ENCODE measurements at places on chromosomes 2 and 18. TPM values are rescaled to one million over a fixed set of nuclear protein-coding genes. Genes with fewer than 3 reads are reported as not detected.
A peak's percentile ranks its signal among the peaks of the same experiment; 100 is the strongest.

GRCh38 chr2:216299588-216299987, 72.7 kb downstream of the MARCHF4 start:
- no peaks in the 10 kb centered on the region for H3K36me3 ChIP-seq
- H3K27me3 ChIP-seq = peaks cover 14% of the 10 kb centered on the region
- no peak overlapping the region for H3K27ac ChIP-seq
- no peak overlapping the region for H3K4me3 ChIP-seq
- no peaks in the 10 kb centered on the region for H3K4me1 ChIP-seq

- H3K27me3 ChIP-seq = no peaks in the 10 kb centered on the region
- no peak overlapping the region for H3K4me3 ChIP-seq
- no peak for DNase-seq
- H3K27ac ChIP-seq = no peak overlapping the region
Observed at GRCh38 chr18:35155398-35156117, 85.3 kb upstream of the ZNF397 start.

CD8B2 gene
- 0.42 TPM for polyA plus RNA-seq

DNA sequence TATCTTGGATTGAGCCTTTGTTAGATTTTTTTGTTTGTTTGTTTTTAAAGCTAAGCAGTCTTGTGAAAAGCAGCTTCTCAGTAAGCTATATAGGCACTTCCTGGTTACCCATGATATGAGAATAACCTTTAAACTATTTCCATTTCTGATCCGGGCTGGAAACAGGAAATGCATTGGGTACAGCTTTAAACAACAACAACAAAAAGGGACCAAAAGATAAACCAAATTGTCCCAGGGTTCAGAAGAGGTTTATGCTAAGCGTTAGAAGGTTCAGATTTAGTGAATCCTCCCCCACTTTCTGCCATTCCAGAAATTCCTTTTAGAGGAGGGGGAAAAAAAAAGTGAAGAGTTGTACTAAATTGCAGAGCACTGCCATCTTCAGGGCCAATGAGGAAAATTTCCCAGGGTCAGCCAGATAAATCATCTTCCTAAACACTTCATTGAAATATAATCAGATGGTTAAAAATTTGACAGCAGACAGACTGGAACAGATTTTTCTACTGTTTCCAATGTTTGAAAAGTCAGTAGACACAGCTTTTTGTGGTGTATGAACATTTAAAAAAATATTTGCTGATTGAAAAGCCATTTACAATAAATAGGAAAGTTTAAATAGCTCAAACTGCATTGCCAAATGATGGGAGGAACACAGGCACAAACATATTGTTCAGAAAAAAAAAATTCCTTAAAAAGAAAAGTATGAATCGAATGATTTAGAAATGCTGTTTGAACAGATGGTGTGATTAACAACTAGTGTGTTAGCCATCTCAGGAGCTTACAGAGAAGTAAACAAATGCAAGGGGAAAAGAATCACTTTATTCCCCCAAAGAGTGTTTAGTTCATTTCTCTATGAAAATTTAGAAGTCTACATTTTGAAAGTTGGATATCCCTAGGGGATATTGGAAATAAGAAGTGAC, 189.9 kb upstream of the TANK start:
- peak overlapping the region; percentile 7 for H3K27ac ChIP-seq
- no peaks in the 10 kb centered on the region for H3K27me3 ChIP-seq
- H3K4me3 ChIP-seq = peak overlapping the region; percentile 21
- no peaks in the 10 kb centered on the region for H3K4me1 ChIP-seq
- H3K36me3 ChIP-seq = no peaks in the 10 kb centered on the region

GRCh38 chr2:180225118-180225517, 218.0 kb upstream of the CWC22 start:
- no peaks in the 10 kb centered on the region for H3K36me3 ChIP-seq
- no peak overlapping the region for H3K4me3 ChIP-seq
- no peak overlapping the region for H3K27ac ChIP-seq

GRCh38 chr2:131031431-131031841, 61.8 kb downstream of the FAM168B start:
- no peak overlapping the region for H3K4me3 ChIP-seq
- H3K27ac ChIP-seq = no peak overlapping the region
- H3K36me3 ChIP-seq = no peaks in the 10 kb centered on the region
- H3K27me3 ChIP-seq = peaks cover 30% of the 10 kb centered on the region
- peaks cover 3% of the 10 kb centered on the region for H3K4me1 ChIP-seq
- DNase-seq = no peak

GRCh38 chr2:232502911-232503808, 15.5 kb upstream of the ECEL1 start:
- no peaks in the 10 kb centered on the region for H3K36me3 ChIP-seq
- peaks cover 15% of the 10 kb centered on the region for H3K4me1 ChIP-seq
- DNase-seq = peak; percentile 80
- no peak overlapping the region for H3K27ac ChIP-seq

DNA sequence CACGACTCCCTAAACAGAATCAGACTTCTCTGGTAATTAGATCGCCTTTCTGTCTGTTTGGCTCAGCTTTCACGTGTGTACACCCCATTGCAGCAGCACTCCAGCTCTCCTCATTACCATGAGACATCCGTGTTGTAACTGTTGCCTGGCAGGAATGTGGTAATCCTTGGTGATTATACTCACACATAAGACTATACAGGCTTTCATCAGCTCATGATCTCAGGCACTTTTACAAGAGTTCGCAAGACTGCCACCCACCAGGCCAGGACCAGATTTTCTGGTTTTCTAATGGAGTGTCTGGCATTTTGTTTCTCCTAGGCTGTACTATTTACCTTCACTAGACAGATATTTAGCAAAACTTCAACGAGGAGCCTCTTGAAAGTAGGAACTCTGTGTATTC, 50.2 kb downstream of the ACVR1 start:
- peaks cover 9% of the 10 kb centered on the region for H3K36me3 ChIP-seq
- no peak for DNase-seq
- no peaks in the 10 kb centered on the region for H3K27me3 ChIP-seq
- H3K27ac ChIP-seq = no peak overlapping the region
- no peak overlapping the region for H3K4me3 ChIP-seq

CCBE1 gene
- 2.5 TPM for polyA plus RNA-seq

- no peak overlapping the region for H3K27ac ChIP-seq
- H3K4me3 ChIP-seq = no peak overlapping the region
- H3K4me1 ChIP-seq = no peaks in the 10 kb centered on the region
- no peaks in the 10 kb centered on the region for H3K27me3 ChIP-seq
- peaks cover 3% of the 10 kb centered on the region for H3K36me3 ChIP-seq
Observed at GRCh38 chr2:98830571-98831145, 99.7 kb upstream of the MGAT4A start.

- no peaks in the 10 kb centered on the region for H3K36me3 ChIP-seq
- H3K4me3 ChIP-seq = no peak overlapping the region
- DNase-seq = no peak
- H3K27me3 ChIP-seq = no peaks in the 10 kb centered on the region
Observed at GRCh38 chr18:10579079-10579867, 53.4 kb downstream of the NAPG start.

DNA sequence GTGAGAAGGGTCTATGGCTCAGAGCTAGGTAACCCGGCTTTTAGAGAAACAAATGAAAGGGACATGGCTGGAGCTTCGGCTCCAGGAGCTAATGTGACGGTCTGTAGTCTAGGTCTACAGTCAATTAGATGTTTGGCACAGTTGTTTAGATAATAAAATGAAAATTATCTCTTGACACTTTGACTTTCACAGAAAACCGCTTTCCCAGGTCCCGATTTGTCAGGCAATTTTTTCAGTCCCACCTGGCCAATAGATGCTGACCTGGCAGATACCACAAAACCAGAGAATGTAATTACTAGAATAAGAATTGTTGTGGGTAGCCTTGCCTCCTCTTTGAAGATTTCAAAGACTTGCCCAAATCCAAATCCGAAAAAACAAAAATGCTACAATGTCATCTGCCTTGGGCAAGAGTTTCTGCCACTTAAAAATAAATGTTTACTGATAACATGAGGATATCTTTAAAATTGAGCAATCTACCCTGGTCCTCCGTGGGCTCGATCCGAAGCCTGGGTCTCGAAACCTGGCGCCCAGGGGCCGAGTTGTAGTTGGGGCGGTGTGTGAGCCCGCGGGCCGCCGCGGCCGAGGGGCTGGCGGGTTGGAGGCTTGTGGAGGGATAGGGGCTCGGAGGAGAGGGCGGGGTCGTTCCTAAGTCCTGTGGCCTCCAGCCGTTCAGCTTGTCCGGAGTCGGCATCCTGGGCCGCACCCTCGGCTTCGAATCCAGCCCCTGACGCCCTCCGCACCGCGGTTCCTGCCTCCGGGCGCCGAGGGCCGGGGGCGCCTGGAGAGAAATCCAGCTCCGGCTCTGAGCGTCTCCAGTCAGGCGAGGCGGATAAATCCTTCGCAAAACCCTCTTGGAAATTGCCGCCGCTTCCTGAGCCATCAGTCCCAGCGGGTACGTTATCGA, 2.3 kb downstream of the EMX1 start:
- H3K27me3 ChIP-seq = peaks cover 96% of the 10 kb centered on the region
- no peaks in the 10 kb centered on the region for H3K36me3 ChIP-seq
- H3K4me3 ChIP-seq = no peak overlapping the region
- peaks cover 25% of the 10 kb centered on the region for H3K4me1 ChIP-seq
- DNase-seq = no peak

DNA sequence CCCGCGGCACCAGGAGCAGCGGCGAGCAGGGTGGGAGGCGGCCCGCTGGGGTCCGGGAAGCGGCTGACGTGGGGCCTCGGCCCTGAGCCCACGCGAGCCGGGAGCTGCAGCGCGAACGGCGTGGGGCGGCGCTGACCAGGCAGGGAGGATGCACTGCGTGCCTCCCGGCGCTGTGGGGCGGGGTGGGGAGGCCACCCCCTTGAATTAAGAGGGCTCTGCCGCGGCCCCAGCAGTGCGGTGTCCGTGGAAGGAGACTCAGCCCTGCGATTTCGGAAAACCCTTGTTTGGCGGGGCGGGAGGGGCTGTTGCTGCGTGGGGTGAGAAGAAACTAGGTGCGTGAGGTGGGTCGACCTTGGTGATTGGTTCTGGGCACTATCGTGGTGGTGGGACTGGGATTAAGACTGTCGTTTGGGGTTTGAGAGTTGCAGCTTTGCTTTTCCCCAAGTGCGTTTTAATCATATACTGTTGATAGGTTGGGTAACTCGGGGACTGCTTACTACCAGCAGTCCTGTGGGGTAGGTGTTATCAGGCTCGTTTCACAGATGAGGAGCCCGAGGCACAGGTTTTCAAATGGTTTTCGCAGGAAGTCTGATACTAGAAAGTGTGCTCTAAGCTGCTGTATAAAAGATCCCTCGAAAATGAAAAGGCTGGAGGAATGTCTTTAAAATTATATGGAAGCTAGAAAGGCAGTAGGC, 722 bp downstream of the ACSL3 start:
- DNase-seq = no peak
- peak overlapping the region; percentile 60 for H3K27ac ChIP-seq
- peak overlapping the region; percentile 78 for H3K4me3 ChIP-seq
- no peaks in the 10 kb centered on the region for H3K36me3 ChIP-seq
- H3K4me1 ChIP-seq = peaks cover 14% of the 10 kb centered on the region
- H3K27me3 ChIP-seq = no peaks in the 10 kb centered on the region

DNA sequence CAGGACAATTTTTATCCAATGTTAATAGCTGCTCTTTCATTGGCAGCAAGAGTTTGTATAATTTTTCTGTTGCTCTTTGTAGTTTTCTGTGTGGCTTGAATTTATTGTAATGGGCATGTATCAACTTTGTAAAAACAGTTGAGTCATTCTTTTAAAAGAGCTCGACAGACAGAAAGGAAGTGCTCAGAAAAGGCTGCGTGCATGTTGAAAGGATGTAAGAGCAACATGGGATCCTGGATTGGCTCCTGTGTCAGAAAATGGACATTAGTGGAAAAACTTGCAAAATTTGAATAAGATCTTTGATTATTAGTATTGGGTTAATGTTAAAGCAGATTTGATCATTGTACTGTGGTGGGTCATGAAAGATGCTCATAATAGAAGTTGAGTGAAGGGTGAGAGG, 93.3 kb upstream of the CDC42EP3 start:
- no peaks in the 10 kb centered on the region for H3K27me3 ChIP-seq
- no peaks in the 10 kb centered on the region for H3K36me3 ChIP-seq
- no peak overlapping the region for H3K4me3 ChIP-seq
- H3K27ac ChIP-seq = no peak overlapping the region
- no peaks in the 10 kb centered on the region for H3K4me1 ChIP-seq
- no peak for DNase-seq

DSG3 gene
- polyA plus RNA-seq = 0.15 TPM

PLEKHH2 gene
- 14.7 TPM for polyA plus RNA-seq

NEU2 gene
- polyA plus RNA-seq = not detected

COL4A3 gene
- 0.19 TPM for polyA plus RNA-seq

IMPA2 gene
- polyA plus RNA-seq = 34.8 TPM

DNA sequence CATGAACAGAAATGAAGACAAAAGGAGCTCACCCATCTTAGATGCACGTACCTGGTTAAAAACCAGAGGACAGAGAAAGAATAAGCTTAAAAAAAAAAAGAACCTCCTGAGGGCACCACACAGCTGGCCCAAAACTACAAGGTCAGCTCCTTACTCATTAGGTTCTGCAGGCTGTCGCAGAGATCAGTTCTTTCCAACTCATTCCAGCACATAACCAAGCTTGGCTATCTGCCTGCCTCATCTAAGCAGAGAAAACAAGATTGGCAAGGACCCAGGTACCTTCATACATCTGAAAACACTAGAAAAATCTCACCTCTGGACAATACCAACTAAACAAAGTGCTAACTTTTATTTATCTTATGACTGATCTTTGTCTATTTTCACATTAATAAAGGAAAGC, 89.9 kb downstream of the NOL10 start:
- H3K36me3 ChIP-seq = peaks cover 18% of the 10 kb centered on the region
- H3K27me3 ChIP-seq = no peaks in the 10 kb centered on the region
- no peak for DNase-seq
- no peaks in the 10 kb centered on the region for H3K4me1 ChIP-seq
- no peak overlapping the region for H3K4me3 ChIP-seq
- no peak overlapping the region for H3K27ac ChIP-seq

TMEM200C gene
- 0.52 TPM for polyA plus RNA-seq

DNA sequence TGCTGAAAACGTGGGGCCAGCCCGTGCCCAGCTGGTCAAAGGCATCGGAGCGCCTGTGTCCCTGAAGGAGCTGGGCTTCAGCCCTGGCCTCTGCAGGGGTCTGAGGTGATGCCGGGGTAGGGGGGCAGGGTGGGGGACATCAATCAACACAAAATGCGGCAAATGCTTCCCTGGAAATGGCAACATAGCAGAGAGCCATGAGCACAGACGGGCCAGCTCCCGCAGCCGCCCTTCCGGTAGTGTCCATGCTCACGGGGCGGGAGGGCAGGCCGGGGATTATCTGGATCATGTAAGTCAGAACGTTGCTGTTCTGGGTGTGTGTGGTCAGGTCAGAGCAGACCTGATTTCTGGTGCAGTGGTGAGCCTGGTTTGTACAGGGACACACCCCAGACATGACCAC, 56.5 kb upstream of the TWIST2 start:
- no peak for DNase-seq
- H3K36me3 ChIP-seq = no peaks in the 10 kb centered on the region
- no peak overlapping the region for H3K4me3 ChIP-seq
- H3K27ac ChIP-seq = no peak overlapping the region

GRCh38 chr2:1283020-1283801, 130.1 kb upstream of the TPO start:
- H3K4me3 ChIP-seq = no peak overlapping the region
- H3K4me1 ChIP-seq = no peaks in the 10 kb centered on the region
- no peaks in the 10 kb centered on the region for H3K27me3 ChIP-seq
- H3K27ac ChIP-seq = no peak overlapping the region

FBXO48 gene
- 2.5 TPM for polyA plus RNA-seq

EIPR1 gene
- polyA plus RNA-seq = 22.5 TPM

E2F6 gene
- 15.3 TPM for polyA plus RNA-seq

Measured in large intestine (tissue), 12 donors.